PC-9 (cell line): ENCODE measurements at places on chromosomes 7 and 10.

GRCh38 chr7:94212160-94212559, 182.5 kb upstream of the COL1A2 start:
- no peak for DNase-seq

DNA sequence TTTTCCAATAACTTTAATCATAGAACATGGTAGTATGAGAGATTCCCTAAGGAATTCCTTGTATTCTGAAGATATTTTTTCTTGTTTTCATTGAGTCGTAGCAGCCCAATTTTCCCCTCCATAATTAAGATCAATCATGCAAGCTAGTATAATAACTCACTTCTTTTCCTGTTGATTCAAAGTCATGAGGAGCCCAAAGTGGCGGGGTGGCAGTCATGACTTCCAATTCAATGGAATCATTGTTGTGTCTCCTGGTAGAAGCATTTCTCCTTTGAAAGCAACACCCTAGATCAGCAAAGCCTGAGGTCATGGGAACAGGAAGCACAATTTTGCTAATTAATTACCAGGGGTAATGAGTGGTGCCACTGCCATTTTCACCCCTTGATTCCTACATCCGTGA, 77.6 kb upstream of the MAGI2 start:
- no peak for DNase-seq

DNA sequence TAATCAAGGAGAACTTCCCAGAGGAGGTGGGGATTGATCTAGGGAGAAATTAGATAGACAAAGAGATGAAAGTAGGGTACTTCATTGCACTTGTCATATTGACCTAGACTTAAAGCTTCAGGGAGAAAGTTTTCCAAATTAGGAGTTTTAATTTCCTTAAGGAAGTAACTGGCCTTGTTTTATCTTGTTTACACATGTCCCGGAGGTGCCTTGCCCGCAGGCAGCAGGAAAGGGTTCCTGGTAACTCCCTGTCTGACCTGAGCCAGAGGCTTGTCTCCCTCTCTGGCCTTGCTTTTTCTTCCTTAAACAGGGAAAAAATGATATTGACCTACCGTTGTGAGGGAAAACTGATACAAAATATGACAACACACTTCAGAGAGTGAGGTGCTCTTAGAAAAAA, 181.6 kb downstream of the EVX1 start:
- DNase-seq = peak; percentile 41

DNA sequence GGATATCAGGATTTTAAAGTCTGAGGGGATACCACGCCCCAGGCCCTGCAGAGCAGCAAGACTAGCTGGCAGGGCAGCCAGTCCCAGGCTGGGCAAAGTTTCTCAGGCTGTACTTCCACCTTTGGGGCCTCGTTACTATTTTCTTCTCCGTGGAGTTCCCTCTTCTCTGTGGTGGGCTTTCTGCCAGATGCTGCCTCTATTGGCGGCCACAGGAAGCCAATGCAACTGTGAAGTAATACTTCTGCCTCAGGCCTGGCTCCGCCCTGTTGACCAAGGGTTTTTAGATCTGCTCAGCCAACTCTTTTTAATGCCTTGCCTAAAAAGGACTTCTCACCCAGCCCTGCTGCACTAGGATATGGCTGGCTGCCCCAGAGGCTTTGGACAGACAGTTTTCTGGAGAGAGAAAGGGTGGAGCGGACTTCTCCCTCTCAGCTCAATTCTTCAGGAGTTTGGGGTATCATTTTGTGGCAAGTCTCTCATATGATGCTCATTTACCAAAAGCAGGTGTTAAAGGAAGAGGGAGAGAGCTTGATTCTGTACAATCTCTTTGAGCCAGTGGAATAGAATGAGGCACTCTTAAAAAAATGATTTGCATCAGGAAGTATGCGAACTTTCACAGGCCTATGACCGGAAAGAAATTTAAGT, 67.4 kb downstream of the HHEX start:
- DNase-seq = peak; percentile 32

GRCh38 chr10:32340596-32341180, 6.3 kb downstream of the EPC1 start:
- DNase-seq = no peak

DNA sequence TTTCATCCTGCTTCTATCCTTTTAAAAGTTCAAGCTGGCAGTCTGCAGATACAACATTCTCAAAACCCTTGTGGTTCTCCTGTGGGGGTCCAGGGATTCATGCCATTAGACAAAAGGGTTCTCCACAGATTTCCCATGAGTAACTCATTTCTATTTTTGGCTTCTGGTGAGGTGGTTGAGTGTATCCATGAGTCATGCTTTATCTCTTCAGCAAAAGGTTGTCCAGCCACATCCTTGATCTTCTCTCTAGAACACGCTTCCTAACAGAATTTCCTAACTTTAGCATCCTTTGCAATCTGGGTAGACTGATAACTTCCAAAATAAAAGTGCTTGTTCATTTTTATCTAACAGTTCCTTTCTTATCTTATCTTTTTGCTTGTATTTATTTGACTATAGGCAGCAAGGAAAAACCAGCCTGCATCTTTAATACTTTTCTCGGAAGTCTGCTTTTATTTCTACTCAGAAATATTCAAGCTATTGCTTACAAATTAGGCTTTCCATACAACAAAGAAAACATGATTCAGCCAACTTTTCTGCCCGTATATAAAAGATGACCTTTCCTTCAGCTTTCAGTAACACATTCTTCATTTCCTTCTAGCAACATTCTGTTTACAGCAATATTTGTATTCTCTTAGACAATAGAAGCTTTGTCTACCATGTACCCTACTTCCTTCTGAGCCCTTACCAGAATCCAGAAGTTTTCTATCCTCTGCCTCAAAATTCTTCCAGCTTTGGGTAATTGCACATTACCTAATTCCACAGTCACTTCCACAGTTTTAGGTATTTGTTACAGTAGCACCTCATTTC, 79.3 kb upstream of the IL6 start:
- DNase-seq = peak; percentile 49

DNA sequence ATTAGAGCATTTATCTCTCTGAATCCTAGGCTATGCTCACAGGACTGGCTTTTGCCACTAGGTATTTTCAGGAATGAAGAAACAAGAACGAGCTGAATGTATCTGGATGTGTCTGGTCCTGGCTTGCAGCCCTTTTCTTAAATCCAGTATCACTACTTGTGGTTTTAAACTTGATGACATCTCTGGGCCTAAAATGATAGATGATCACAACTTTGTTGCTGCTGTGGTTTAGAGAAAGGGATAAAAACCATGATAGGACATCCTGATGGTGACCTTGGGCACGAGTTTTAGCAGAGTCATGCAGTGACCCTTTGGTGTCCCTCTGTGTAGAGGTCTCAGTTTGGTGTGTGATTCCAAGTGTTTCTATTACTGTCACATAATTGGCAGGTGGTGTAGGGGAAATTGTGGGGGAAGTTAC, 31.7 kb upstream of the SEMA3C start:
- DNase-seq = no peak

DNA sequence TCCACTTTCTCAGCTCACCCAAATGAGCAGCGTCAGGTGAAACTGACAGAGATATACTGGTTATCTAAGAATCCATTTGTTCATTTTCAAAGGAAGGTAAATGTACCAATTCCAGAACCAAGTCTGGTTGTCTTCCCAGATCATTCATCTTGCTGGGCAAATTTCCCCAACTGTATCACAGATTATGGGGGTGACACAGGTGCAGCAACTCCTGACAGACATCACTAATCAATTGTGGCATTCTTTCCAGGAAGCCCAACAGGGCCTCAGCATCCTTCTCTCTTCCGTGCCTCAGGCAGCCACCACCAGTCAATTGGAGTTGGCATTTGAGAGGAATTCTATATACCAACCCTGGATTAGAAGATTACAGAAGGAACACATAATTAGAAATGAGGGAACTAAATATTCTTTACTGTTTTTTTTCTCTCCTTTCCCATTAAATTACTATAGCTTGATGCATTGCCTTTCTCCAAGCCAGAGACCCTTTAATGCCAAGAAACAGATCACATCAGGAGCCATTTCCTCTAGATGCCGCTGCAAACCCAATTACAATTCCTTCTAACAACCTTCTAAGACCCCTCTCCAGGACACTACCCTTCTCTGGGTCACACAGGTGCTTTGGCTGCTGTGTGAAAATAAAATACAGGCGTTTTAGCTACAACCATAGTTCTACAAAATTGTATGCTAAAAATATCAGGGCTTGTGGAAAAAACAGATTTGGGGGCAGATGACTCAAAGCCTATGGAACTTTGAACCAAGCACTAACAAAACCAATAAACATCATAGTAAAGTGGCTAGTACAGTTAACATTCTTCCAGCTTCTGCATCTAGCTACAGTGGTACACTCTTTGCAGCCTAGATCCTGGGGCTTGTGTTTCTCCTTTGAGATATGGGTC, 291.6 kb downstream of the RNLS start:
- DNase-seq = no peak

DNA sequence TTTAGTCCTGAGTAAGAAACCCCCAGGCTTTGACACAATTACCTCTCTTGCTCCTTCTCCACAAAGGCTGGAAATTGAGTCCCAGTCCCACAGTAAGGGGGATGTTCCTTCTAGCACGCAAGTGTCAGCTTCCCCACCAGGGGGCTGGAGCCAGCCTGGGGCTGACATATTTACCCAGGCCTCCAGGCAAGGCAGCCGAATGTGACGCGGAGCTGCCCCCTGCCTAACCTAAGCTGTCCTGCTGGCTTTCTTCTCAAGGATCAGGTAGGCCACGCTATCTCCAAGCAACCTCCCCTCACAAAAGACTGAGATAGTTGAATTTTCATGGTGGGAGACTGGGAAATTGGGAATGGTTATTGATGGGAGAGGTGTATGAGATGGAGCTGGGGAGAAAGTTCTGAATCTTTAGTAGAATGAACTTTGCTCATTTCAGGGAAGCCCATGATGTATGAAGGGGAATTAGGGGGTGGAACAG, 19.2 kb upstream of the BMPER start:
- DNase-seq = no peak

DNA sequence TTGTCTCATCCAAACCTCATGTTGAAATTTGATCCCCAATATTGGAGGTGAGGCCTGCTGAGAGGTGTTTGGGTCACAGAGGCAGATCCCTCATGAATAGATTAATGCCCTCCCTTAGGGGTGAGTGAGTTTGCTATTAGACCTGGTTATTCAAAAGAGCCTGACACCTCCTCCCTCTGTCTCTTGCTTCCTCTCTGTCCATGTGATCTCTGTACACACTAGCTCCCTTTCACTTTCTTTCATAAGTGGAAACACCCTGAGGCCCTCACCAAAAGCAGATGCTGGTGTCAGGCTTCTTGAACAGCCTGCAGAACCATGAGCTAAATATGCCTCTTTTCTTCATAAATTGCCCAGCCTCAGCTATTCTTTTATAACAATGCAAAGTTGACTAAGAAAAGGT, 447.1 kb downstream of the MDFIC start:
- no peak for DNase-seq

- DNase-seq = peak; percentile 95
These were observed 29.5 kb upstream of the CCNY start for GRCh38 chr10:35306852-35307251.

GRCh38 chr10:23073527-23073926, 21.9 kb upstream of the MSRB2 start:
- DNase-seq = no peak

DNA sequence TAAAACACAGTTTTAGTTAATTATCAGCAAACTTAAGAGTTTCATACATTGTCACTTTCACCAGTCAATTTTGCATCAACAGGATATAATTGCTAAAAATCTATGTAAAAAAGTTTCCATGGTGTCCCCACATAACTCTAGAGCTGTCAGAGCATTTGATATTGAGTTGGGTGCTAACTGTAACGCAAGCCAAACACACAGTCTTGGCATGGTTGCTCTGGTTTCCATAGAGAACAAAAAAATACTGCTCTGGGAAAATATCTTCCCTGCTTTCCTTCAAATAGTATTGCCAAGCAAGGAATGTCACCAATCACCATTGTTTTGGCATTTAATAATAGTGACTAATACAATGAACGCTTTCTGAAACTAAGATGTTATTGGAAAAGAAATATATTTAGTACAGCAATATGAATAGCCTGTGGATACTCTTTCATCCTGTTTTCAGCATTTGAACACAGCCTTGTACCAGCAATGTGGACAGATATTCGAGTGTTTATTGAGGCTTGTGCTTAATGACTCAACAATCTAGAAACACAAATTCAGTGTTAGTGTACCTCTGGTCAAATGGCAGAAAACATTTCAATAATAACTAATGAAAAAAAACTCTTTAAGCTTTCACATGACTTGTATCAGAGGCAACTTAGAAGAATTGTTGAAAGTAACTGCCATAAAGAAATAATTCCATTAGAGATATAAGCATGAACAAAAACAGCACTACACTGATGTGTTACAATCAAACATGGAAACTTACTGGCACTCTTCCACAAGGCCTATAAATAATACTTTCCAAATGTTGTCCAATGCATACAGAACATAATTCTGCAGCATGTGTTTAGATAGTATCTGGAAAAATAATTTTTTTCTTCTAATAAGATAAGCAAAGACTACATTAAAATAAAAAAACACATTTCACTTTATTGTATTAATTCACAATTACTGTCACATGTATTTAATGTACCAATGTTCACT, 1469.5 kb upstream of the CELF2 start:
- no peak for DNase-seq

DNA sequence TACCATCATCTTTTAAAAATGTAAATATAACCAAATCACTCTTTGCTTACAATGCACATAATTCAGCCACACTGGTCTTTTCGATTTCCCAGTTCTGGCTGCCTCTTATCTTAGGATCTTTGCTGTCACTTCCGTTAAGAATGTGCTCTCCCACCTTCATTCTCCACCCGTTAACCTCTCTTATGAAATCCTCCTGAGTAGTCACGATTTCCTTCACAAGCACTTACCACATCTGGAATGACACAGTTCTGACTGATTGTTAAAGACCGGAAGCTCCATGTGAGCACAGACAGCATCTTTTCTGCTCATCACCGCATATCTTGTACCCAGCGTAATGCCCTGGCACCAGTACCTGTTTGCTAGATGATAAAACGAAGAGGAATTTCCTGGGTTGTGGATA, 84.3 kb downstream of the CUL2 start:
- peak; percentile 66 for DNase-seq

GRCh38 chr10:72663971-72664370, 28.0 kb upstream of the MCU start:
- no peak for DNase-seq

DNA sequence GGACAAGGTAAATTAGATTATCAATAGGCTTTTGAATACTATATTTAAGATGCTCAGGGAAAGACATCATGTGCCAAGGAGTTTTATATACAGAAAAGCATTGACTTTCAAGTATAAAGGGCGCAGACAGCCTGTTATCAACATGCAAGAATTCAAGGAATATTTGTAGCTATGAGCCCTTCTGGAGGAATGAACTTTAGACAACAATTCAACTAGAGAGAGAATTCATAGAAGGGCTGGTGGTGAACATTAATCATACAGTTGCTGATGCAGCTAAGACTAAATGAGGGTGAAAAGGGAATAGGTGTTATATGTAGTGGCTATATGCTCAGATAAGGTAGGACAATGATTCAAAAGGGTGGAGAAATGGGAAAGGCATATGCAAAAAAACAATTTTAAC, 41.2 kb downstream of the AOAH start:
- no peak for DNase-seq

GRCh38 chr10:132395704-132396493, 1.1 kb upstream of the PWWP2B start:
- no peak for DNase-seq

- peak; percentile 35 for DNase-seq
These were observed 128.0 kb downstream of the MBL2 start for GRCh38 chr10:52644373-52645186.
